ENCODE measurements at places on chromosomes 11 and 22. TPM values are rescaled to one million over a fixed set of nuclear protein-coding genes. Genes with fewer than 3 reads are reported as not detected.

GRCh38 chr22:50199829-50200460 is 866 bp upstream of the SELENOO start:
- DNase-seq, result no peak

LRFN4 gene
- polyA plus RNA-seq, result 13.3 TPM

MS4A6E gene
- not detected for polyA plus RNA-seq

GRCh38 chr22:31122532-31123291 is at the start of gene INPP5J:
INPP5J (plus strand) TSS chr22:31122966; CDS start chr22:31123015, 49 bp downstream.
- no peak for DNase-seq

XKR3 gene
- not detected for polyA plus RNA-seq

DNA sequence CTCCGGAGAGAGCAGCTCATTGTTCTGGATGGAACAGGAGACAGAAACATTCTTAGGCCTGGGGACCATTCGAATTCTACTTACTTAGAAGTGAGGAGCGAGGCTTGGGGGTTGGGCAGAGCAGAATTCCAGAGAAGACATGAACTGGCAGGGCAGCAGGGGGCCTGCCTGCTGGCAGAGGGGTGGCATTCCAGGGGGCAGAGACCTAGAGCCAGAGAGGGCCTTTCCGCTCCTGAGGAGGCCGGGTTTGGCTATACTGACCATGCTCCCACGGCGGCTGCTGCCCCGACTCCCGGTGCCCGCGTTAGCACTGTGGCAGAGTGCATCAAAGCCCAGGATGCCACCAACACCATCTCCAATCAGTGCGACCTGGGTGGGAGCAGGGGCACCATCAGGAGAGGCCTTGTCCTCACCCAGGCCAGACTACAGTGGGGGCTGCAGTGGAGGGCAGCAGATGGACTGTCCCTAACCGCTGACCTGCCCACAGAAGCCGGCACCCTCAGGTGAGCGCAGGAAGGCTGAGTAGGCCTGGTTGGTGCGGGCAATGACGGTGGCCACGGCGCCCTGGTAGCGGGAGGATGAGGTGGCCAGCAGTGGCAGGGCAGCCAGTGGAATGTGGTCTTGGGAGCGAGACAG is 7.4 kb downstream of the PITPNM1 start:
- DNase-seq, result no peak

GRCh38 chr11:40405614-40406013 is 1053.8 kb downstream of the LRRC4C start:
- no peak for DNase-seq

GRCh38 chr22:44413211-44413610 is 84.8 kb downstream of the RTL6 start:
- no peak for DNase-seq

DNA sequence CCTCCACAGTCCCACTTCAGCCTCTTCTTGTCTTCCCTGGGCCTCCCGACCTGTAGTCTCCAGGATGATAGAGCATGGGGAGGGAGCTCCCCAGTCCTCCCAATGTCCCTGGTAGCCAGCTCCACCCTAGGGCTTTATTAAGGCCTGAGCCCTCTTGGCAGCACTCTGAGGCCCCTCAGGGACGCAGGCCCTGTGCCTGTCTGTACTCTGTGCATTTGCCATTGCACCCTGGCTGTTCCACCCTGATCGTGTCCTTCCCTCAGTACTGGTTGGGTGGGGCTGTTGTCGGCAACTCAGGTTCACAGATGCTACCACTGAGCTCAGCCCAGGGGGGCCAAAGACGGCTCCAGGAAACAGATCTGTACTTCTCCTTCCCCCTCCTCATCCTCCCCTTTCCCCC is 7.2 kb downstream of the SSTR3 start:
- no peak for DNase-seq

DNA sequence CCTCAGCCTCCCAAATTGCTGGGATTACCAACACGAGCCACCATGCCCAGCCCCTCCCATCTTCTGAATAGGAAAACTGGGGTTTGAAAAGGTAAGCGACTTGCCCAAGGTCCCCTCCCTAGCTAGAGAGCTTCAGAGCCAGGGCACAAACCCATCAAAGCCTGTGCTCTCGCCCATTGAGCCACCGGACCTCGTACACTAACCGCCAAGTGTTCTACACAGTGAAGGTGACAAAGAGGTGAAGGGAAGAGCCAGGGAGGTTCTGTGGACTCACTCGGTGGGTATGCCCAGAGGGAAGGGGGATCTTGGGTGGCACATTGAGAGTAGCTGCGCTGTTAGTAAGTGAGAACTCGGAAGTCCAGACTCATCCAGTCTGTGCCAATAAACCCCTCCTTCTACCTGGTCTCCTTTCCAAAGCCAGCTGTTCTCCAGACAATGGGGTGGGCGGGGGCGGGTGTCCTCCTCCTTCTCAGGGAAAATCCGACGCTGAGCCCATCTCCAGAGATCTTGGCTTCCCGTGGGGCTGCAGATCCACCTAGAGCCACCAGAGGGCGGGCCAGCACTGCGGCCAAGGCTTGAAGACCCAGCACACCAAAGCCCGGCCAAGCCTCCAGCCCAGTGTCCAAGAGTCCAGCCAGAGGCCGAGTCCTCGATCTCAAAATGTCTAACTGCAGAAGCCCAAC is 3.2 kb upstream of the RTN4RL2 start:
- DNase-seq, result peak; percentile 74

GRCh38 chr22:17655289-17655688 is 16.7 kb downstream of the BCL2L13 start:
- DNase-seq, result no peak

DNA sequence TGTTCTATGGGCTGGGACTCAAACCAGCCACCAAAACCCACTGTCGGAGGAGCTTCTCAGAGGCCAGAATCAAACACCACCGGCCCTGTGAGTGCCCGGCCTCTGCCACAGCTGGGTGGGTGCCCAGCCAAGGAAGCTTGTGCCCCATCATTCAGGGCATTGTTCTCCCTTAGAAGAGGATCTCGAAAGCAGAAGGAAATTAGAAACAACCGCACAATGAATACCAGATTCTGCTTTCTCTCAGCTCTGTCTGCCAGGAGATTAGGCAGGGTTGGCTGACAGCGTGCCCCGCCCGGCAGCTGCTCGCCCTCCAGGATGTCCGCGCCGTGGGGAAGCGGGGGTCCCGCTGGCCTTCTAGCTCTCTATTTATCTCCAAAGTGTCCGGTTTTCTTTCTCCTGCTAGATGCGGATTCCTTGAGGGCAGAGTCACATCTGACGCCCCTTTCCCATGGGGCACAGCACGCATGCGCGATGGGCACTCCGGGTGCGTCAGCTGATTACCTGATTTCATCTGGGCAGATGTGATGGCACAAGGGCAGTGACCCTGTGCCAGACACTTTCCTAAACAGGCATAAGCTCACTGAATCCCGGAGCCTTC is 25.5 kb downstream of the SCGB1A1 start:
- no peak for DNase-seq
